ENCODE measurements at places on chromosomes 7 and 10.

DNA sequence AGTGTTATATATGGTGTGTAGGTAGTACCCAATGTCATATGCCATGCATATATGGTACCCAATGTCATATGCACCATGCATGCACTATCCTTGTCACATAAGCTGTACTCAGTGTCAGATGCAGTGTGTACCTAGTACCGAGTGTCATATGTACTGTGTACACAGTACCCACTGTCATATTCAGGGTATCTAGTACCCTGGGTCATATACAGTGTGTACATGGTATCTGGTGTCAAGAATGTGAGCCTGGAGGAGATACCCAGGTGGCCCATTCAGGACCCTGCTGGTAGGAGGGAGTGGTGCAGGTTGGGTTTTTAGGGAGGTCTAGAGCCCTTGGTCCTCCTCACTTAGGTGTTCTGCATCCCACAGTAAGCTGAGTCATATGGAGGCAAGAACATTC lies 1.8 kb downstream of the ZMYND11 start:
- no peak for DNase-seq

DNA sequence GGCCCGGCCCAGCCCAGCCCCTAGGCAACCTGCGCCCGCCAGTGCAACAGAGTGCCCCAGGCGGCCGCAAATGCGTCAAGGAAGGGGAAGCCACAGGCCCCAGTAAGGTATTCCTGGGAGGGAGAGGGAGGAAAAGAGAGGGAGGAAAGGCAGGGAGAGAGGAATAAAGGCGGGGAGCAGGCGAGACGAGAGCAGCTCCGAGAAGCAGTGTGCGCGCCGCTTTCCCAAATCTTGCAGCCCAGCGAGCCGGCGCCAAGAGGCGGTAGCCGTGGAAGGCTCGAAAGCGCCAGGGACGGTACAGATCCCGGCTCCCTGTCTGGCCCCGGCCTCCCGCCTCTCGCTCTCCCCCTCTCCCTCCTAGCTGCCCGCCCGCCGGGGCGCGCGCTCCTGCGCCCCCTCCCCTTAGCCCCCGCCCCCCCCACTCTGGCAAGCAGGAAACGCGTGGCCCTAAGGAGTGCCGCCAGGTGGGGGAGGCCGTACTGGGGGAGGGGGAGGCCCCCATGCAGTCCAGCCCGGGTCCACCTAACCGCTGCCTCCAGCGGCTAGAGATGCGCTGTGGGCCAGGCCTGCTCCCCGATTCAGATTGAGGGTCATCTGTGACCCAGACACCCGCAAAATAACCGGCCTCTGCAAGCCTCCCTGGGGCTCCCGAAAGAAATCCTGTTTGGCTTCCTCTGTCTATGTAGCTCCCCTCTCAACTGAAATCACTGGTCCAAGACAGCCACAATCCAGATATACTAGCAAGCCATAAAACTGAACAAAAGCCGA lies 4.3 kb downstream of the HOXA10 start:
- DNase-seq: no peak

DNA sequence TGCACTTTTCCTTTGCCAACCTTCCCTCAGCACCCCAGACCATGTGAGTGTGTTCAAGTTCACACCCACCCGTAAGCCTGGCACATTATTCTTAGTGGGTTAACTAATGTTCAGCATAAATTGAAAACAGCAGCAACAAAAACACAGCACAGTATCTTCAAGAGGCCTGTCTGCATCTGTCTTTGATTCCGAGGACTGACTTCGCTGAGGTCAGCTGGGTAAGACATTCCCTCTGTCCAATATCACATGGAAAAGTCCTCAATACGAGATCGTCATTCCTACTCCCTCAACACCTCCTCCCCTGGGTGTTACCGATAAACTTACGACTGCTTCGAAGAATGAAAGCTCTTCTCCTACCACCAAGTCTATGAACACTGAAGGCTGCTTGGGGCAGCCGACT lies 218.8 kb downstream of the SFMBT2 start:
- no peak for DNase-seq

DNA sequence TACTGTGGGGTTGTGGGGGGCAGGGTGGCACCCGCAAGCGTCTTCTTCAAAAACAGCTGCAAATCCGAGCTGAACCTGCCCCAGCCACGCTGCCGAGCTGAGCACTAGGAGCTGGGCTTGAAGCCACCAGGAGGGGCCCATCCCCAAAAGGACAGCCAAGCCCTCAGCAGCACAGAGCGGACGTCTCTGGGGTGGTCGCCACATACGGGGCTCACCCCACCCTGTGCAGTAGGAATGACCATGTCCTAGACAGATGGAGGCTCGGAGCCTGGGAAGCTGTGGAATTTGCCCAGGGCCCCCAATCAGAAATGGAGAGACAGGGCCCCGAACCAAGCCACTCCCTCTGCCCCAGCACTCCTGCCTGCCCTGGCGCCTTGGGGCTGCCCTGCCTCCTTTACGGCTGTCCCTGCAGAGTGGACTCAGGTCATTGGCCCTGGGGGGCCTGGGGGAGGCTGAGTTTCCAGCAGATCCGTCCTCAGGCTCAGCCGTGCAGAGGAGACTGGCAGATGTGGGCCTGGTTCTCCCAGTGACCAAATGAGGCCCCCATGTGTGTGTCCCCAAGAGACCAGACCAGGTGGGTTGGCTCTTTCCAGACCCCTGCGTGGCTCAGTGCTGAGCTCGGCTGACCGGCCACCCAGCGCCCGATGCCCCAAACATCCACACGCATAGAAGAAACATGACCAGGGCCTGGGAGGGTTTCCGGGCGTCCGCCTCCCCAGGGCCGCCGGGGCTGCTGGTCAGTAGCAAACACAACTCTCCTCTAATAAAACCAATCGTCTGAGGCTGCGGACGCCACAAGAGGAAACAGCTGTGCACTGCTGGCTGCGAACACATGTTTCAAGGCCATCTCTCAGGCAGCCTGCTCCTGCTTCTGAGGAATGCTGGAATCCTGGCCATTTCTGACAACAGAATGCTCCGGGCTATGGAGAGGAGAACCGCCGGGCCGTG lies 54.9 kb downstream of the PDGFA start:
- no peak for DNase-seq

- no peak for DNase-seq
Observed at GRCh38 chr7:148982654-148983199, 45.6 kb downstream of the PDIA4 start.

DNA sequence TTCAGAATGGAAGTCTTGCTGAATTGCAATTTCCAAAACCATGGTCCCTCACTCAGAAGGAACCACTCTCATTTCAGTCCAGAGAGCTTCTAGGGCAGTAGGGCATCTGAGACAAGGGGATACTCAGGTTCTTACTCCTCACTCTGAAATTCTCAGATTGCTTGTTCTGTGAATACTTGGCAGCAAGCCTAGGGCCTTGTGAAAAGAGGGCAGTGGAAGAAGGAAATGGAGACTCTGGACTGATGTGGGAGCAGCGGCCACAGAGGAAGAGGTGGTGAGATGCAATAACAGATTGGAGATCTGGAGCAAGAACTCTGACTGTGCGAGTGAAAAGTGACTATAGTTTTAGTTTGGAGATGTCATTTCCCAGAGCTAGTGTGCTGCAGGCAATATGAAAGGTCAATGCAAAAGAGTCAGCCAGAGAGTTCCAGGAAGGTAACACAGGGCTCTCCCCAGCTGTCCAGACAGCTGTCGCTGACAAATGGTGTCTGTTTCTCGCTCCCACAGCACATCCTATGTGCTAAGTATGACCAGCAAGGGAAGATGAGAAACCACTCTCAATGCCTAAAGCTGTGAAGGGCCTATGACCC lies 291.6 kb upstream of the KIAA1217 start:
- DNase-seq: no peak
